CD4-positive, CD25-positive, alpha-beta regulatory T cell (primary cell): ENCODE measurements at places on chromosomes 5 and 9. TPM values are rescaled to one million over a fixed set of nuclear protein-coding genes. Genes with fewer than 3 reads are reported as not detected.

MTMR12 gene
- total RNA-seq, result 27.7 TPM

DNA sequence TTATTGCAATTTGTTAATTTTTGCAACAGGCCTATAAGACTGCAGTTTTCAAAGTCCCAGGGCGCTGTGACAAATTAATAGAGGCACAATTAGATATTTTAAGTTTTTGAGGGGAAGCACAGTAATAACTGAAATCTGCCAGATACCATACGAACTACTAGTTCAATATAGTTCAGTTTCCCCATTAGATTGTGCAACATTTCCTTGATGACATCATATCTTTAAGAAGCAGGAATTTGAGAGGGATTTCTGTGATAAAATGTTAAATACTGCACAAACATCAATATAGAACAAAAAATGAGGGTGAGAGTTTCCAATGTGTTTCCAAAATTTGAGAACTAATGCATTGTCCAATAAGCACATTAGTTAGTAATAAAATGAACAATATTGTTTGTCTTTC is 56.7 kb upstream of the GRIN3A start:
- DNase-seq, result no peak
- no peaks in the 10 kb centered on the region for H3K4me1 ChIP-seq
- no peak overlapping the region for H3K27ac ChIP-seq
- H3K4me3 ChIP-seq, result no peak overlapping the region
- H3K36me3 ChIP-seq, result no peaks in the 10 kb centered on the region

- no peaks in the 10 kb centered on the region for H3K27me3 ChIP-seq
- no peak for DNase-seq
- no peaks in the 10 kb centered on the region for H3K4me1 ChIP-seq
- H3K27ac ChIP-seq, result no peak overlapping the region
These were observed 33.3 kb downstream of the FBXO10 start for GRCh38 chr9:37542895-37543294.

MEF2C gene
- 1.6 TPM for total RNA-seq

- no peak for DNase-seq
- no peak overlapping the region for H3K4me3 ChIP-seq
- H3K36me3 ChIP-seq, result no peaks in the 10 kb centered on the region
- no peak overlapping the region for H3K27ac ChIP-seq
These were observed 451.3 kb downstream of the SEMA5A start for GRCh38 chr5:9094582-9094981.

SLC46A2 gene
- not detected for total RNA-seq

DNA sequence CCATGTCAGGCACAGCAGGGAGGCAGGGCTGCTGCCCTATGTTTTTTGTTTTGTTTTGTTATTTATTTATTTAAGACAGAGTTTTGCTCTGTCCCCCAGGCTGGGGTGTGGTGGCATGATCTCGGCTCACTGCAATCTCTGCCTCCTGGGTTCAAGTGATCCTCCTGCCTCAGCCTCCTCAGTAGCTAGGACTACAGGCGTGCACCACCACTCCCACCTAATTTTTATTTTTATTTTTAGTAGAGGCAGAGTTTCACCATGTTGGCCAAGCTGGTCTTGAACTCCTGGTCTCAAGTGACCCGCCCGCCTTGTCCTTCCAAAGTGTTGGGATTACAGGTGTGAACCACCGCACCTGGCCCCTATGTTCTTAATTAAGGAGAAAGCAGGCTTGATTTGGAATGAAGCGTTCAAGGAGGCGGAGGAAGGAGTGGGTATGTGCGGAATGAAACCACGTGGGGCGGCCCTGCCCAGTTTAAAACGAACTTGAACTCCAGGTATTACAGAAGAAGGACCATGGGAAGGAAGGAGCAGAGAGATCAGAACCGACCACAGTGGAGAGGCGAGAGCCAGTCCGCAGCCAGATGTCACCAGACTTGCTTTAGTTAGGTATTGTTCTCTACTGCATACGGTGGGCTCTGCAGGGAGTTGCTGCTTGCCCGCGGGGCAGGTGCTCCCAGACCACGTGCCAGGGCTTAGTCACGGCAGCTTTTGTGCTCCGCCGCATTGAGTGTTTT is 34.9 kb upstream of the EPB41L4B start:
- DNase-seq, result no peak
- H3K36me3 ChIP-seq, result no peaks in the 10 kb centered on the region
- H3K27me3 ChIP-seq, result no peaks in the 10 kb centered on the region
- H3K4me3 ChIP-seq, result no peak overlapping the region
- H3K4me1 ChIP-seq, result no peaks in the 10 kb centered on the region
- no peak overlapping the region for H3K27ac ChIP-seq

DNA sequence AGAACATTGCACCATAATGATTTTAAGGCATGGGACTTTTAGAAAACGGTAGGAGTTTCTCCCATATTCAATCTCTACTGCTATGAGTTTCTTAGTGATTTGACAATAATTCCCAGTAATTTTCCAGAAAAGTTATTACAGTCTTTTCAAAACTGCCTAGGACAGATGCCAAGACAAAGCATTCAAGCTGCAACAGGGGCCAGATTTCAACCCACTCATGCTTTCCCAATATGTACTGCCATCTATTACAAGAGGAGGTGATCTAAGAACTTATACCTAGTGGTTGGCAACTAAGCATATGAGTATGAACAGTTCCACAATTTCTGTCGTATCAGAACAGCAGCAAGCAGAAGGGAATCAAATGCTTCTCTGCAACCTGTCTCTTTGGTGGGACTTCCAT is 95.1 kb upstream of the TMED7 start:
- no peaks in the 10 kb centered on the region for H3K4me1 ChIP-seq
- H3K27me3 ChIP-seq, result peaks cover 2% of the 10 kb centered on the region
- no peaks in the 10 kb centered on the region for H3K36me3 ChIP-seq
- H3K4me3 ChIP-seq, result no peak overlapping the region
- DNase-seq, result no peak

DNA sequence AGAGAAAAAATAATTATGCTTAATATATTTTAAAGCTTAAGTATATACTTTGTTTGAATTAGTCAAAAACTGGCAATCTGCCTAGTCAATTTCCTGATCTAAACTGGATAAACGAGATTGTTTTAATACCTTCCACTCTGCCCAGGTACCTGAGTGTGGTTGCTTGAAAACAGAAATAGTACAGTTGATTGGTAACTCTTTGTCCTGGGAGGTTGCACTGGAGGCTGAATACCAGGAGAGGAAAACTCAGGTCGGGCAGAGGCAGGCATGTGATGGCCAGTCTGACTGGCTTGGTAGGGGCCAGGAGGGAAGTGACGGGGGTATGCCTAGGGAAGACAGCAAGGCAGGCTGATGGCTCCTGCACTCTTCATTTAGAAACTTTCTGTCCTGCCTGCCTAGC is 80.2 kb downstream of the PIK3R1 start:
- DNase-seq, result no peak
- H3K27ac ChIP-seq, result no peak overlapping the region
- H3K4me3 ChIP-seq, result no peak overlapping the region

GRCh38 chr9:83572524-83572923 is 34.3 kb upstream of the FRMD3 start:
- no peak overlapping the region for H3K27ac ChIP-seq
- H3K4me1 ChIP-seq, result no peaks in the 10 kb centered on the region
- no peaks in the 10 kb centered on the region for H3K27me3 ChIP-seq
- H3K4me3 ChIP-seq, result no peak overlapping the region

DNA sequence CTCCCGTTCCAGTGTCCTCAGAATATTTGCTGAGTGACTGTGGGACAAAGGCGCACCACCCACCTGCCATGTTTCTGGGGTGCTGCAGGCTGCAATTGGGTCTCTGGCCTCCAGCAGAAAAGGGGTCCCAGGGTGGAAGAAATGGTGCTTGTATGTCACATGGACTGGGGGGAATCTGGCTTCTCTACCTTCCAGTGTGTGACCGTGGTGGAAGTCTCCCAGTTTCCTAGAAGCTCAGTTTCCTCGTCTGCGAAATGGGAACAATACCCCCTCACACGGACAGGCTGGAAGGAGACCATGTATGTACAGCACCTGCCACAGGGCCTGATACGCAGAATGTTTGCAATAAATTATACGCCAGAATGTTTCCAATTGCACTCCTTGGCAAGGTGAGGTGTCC is 23.8 kb downstream of the CPLX2 start:
- peaks cover 21% of the 10 kb centered on the region for H3K4me1 ChIP-seq
- DNase-seq, result no peak
- H3K27me3 ChIP-seq, result no peaks in the 10 kb centered on the region
- no peaks in the 10 kb centered on the region for H3K36me3 ChIP-seq

RNF183 gene
- not detected for total RNA-seq

TMEM215 gene
- total RNA-seq, result not detected

- H3K4me1 ChIP-seq, result no peaks in the 10 kb centered on the region
- H3K36me3 ChIP-seq, result no peaks in the 10 kb centered on the region
- H3K4me3 ChIP-seq, result no peak overlapping the region
- no peak for DNase-seq
These were observed 499.2 kb upstream of the COX7C start for GRCh38 chr5:86118542-86118941.

DNA sequence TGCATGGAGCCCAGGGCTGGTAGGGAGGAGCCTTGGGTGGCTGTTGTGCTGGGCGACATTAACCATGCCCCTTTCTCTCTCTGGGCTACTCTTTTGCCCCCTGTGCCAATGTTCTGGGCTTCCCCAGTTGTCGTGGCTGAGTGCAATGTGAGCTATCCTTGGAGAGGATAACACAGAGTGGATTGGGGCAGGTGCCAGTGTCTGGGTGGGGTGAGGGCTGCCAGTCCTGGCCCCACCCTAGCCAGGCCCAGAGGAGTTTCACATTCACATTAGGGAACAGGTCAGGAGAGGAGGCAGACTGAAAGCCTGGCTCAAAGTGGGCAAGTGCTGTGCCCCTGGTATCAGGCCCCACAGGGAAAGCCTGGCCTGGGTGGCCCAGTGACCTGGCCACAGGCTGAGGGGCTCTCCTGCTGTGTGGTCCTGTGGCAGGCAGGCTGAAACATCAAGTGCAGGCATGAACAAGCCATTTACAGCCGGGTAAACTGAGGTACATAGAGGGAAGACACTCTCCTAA is 7.5 kb upstream of the NDST1 start:
- no peaks in the 10 kb centered on the region for H3K27me3 ChIP-seq
- no peak overlapping the region for H3K27ac ChIP-seq
- H3K4me3 ChIP-seq, result no peak overlapping the region

BRIX1 gene
- total RNA-seq, result 20.5 TPM

- no peak overlapping the region for H3K4me3 ChIP-seq
- DNase-seq, result no peak
- H3K36me3 ChIP-seq, result no peaks in the 10 kb centered on the region
- no peak overlapping the region for H3K27ac ChIP-seq
- H3K4me1 ChIP-seq, result no peaks in the 10 kb centered on the region
- H3K27me3 ChIP-seq, result no peaks in the 10 kb centered on the region
These were observed 105.6 kb downstream of the ATPSCKMT start for GRCh38 chr5:10144040-10144439.

DNA sequence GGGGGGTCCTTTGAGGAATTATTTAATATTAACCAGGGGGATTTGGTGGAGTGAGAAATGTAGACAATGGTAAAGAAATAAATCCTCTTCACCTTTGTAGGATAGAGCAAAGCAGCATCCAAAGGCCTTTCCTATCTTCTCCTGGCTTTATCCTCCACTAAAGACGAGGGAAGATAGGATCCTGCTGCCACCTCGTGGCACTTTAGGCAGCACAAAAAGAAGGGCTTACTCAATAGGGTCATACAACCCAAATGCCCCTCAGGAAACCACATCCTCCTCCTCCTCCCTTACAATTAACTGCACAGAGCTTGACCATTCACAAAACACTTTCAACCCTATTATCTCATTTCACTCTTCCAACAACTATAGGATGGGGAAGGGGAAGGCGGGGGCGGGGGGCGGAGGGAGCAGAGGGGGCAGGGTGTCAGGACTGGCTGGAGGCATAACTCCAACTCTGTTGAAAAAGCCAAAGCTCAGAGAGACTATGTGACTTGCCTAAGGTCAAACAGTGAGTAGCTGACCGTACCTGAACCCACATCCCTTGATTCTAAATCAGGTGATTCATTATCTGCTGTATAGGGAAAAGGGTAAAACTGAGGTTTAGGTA is 45.4 kb upstream of the MYOT start:
- no peaks in the 10 kb centered on the region for H3K36me3 ChIP-seq
- no peaks in the 10 kb centered on the region for H3K4me1 ChIP-seq
- peaks cover 2% of the 10 kb centered on the region for H3K27me3 ChIP-seq
- no peak overlapping the region for H3K27ac ChIP-seq
- DNase-seq, result no peak
- no peak overlapping the region for H3K4me3 ChIP-seq

DNA sequence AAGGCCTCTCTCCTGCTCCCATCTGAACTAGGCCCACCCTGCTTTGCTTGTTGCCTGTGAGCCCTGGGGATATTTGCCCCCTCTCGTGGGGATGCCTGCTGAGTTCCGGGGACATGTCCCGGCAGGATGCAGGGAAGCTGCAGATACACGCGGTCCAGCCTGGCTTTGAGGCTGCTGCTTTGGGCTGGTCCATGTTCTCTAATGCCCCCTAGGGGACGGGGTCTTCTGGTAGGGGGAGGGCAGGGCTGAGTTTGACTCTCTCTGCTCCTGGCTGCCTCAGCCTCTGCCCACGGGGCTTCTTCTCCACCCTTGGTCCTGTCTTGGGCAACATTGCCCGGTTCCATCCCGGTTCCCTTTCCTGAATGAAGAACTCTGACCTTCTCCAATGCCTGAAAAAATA is 84.9 kb upstream of the ASS1 start:
- H3K36me3 ChIP-seq, result no peaks in the 10 kb centered on the region
- H3K4me1 ChIP-seq, result no peaks in the 10 kb centered on the region

LCN2 gene
- 0.94 TPM for total RNA-seq

SPRY4 gene
- 0.52 TPM for total RNA-seq

GPR150 gene
- 0.37 TPM for total RNA-seq

GNAQ gene
- 79.4 TPM for total RNA-seq

GRCh38 chr9:15543047-15543813 is 9.6 kb upstream of the CCDC171 start:
- no peaks in the 10 kb centered on the region for H3K4me1 ChIP-seq
- H3K36me3 ChIP-seq, result no peaks in the 10 kb centered on the region
- no peak overlapping the region for H3K27ac ChIP-seq
- no peak for DNase-seq

DNA sequence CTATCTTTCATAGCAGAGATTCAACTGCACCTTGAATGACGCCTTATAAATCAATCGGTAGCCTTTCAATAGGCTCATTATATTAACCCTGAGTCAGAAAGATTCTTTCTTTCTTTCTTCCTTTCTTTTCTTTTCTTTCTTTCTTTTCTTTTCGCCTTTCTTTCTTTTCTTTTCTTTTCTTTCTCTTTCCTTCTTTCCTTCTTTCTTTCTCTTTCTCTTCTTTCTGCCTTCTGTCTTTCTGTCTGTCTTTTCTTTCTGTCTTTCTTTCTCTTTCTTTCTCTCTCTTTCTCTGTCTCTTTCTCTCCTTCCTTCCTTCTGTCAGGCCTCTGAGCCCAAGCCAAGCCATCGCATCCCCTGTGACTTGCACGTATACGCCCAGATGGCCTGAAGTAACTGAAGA is 86.0 kb upstream of the CLINT1 start:
- no peaks in the 10 kb centered on the region for H3K36me3 ChIP-seq
- H3K4me1 ChIP-seq, result no peaks in the 10 kb centered on the region
- DNase-seq, result no peak
- peaks cover 2% of the 10 kb centered on the region for H3K27me3 ChIP-seq
- no peak overlapping the region for H3K4me3 ChIP-seq

DMRT3 gene
- total RNA-seq, result not detected

GRCh38 chr9:137069508-137070091 is 757 bp downstream of the SAPCD2 start:
- no peak overlapping the region for H3K27ac ChIP-seq
- no peaks in the 10 kb centered on the region for H3K36me3 ChIP-seq
- H3K4me3 ChIP-seq, result no peak overlapping the region
- peak; percentile 21 for DNase-seq

SERF1A gene
- 7.5 TPM for total RNA-seq

- H3K4me3 ChIP-seq, result no peak overlapping the region
- no peaks in the 10 kb centered on the region for H3K4me1 ChIP-seq
- no peaks in the 10 kb centered on the region for H3K27me3 ChIP-seq
- H3K36me3 ChIP-seq, result no peaks in the 10 kb centered on the region
- DNase-seq, result no peak
These were observed 118.4 kb downstream of the ADAMTS16 start for GRCh38 chr5:5258564-5258963.
